Muscle of arm (tissue), 14 donors: ENCODE measurements at places on chromosomes 12 and 14. TPM values are rescaled to one million over a fixed set of nuclear protein-coding genes. Genes with fewer than 3 reads are reported as not detected.

Gene CDKN3
- not detected for polyA plus RNA-seq

DNA sequence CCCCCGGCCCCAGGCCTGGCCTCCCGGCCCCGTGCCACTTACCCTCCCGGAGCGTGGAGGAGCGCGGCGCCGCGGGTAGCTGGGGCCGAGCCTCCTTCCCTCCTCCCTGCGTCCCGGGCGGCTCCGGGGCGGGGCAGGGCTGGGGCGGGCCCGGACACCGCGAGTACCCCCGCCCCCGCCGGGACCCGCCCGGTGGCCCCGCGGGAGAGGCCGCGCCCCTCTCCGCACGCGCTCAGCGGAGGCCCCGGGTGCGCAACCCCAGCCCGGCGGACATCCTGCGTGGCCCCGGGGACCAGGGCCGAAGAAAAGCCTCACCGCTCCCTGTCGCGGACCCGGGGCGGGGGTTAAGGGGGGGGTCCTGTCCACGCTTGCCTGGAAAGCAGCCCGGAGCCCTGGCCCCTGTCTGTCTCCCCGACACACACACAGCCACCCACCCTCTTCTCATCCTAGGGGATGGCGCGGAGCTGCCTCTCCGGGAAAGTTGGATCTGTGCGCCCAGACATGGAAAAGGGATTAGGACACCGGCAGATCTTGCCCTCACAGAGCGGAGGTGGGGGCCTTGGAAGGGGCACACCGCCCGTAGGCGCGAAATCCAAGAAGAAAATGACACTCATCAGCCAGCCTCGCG, at the start of gene SYNE3:
TSS of gene SYNE3 (minus strand) at position 97 of the 628 bp plus-strand sequence. CDS start 40,829 bp downstream, outside the sequence.
- DNase-seq: no peak

Gene FAIM2
- polyA plus RNA-seq: 7.4 TPM

DNA sequence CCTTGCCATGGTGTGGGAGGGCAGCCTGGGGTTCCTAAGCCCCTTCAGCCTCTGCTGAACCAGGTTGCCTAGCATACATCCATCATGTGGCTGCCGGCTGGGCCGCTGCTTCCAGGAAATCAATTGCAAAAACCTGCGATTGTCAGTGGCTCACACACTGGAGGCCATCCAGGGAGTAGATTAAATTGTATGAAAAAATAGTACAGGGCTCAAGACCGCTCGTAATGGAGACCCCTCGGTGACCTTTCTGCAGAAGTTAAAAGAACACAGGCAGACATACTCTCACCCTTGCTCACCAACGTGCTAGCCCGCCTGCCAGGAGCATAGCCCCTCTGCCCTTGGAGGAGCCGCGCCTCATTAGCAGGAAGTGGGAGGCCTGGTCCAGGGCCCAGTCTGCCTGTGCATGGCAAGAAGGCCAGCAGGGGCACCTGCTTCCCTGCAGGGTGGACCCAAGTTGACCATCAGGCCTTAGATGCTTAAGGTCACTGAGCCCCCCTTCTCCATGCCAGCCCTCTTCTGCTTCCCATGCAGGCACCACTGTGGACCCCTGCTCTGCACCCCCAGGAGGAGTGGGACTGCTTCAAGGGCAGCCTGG, 31.4 kb upstream of the CIPC start:
- no peak for DNase-seq

Gene TAC3
- 0.57 TPM for polyA plus RNA-seq

Gene C12orf50
- not detected for polyA plus RNA-seq

Gene JDP2
- 35.1 TPM for polyA plus RNA-seq

DNA sequence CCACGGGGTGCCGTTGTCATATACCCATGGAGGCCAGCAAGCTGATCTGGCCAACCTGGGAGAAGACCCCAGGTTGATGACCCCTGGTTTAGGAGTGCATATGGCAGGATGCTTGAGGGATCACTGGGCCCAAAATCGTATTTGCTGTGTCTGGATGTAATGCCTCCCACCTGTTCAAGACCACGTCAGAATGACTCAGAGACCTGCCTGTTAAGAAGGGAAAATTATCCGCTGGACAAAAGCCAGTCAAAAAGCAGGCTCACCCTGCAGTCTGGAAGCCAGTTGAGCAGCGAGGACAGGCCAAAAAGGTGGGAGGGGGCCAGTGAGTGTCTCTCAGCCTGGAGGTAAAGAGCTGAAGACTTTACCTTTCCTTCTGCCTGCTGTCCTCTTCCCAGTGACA, 449.2 kb downstream of the DPF3 start:
- DNase-seq: no peak

GRCh38 chr12:113070117-113070906, 13.8 kb downstream of the DTX1 start:
- no peak for DNase-seq

DNA sequence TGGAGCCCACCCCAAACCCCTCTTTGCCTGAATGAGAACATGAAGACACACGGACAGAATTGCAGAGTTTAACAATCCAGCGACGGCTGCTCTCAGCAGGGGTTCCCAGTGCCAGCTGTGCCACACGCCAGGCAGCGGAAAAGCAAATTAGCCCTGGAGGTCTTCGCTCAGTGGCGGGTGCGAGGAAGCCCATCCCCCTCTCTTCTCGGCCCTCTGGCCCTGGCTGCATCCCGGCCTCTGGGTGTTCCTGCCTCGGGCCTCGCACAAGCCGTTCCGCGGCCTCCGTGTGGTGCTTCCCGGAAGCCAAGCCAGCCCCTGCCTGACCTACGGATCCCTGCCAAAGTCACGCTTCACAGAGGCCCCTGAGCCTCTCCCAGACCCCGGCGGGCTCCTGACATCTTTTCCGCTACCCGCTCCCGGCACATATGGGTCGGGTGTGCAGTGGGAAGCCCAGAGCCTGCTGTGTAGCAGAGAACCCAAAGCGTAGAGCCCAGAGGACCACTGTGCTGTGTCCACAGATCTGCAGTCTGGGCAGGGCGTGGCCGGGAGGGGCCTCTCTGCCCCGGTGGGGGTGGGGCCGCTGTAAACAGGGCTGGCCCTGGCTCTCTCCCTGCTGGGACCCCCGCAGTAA, 70.7 kb upstream of the GALNT9 start:
- DNase-seq: no peak

Gene PGF
- polyA plus RNA-seq: 21.1 TPM

GRCh38 chr12:104750061-104750460, 208.0 kb downstream of the SLC41A2 start:
- no peak for DNase-seq

Gene POLR3B
- 15.1 TPM for polyA plus RNA-seq

GRCh38 chr14:56224229-56224628, 106.0 kb downstream of the PELI2 start:
- DNase-seq: no peak

GRCh38 chr12:15173142-15173541, 48.1 kb downstream of the RERG start:
- DNase-seq: no peak

- peak; percentile 75 for DNase-seq
These were observed 12.9 kb upstream of the TUBA1A start for GRCh38 chr12:49201595-49202295.

GRCh38 chr12:123264642-123265041, 7.0 kb downstream of the CDK2AP1 start:
- no peak for DNase-seq

DNA sequence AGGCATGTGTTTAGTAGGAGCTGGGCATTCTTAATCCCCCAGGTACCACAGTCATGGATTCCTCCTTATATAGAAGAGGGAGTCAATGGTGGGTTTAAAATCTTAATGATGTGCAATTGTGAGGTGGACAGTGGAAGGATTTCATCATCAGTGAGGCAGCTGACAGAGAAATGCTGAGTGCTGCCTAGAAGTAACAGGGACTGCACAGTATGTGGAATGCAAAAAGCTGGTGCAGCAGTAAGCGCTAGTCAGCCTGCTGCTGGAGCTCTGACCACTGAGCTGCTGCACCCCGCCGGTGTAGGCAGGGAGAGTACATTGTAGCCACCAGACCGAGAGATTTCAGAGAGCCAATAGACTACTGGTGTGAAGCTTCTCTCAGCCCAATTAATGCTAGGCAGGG, 80.5 kb upstream of the DACT1 start:
- DNase-seq: no peak

GRCh38 chr14:58362798-58363412, 32.8 kb upstream of the TOMM20L start:
- DNase-seq: peak; percentile 5

DNA sequence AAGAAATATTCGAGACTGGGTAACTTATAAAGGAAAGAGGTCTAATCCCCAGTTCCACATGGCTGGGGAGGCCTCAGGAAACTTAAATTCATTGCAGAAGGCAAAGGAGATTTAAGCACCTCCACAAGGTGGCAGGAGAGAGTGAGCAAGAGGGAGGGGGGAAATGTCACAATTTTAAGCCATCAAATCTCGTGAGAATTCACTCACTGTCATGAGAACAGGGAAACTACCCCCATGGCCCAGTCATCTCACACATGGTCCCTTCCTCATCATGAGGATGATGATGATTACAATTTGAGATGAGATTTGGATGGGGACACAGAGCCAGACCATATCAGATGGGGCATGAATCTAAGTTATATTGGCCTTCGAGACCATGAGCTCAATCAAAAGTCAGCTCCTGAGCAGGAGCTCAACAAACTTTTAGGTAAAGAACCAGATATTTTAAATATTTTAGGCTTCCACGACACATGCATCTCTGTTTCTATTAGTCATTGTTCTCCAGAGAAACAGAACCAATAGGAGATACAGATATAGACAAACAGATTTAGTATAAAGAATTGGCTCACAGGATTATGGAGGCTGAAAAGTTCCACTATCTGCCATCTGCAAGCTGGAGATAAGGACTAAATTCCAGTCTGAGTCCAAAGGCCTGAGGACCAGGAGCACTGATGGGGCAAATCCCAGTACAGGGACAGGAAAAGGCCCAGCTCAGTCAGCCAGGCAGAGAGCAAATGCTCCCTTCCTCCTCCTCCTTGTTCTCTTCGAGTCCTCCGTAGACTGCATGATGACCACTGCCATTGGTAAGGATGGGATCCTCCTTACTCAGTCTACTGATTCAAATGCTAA, 24.9 kb downstream of the DGLUCY start:
- no peak for DNase-seq

GRCh38 chr14:64026600-64026999, 173.8 kb downstream of the SYNE2 start:
- no peak for DNase-seq

DNA sequence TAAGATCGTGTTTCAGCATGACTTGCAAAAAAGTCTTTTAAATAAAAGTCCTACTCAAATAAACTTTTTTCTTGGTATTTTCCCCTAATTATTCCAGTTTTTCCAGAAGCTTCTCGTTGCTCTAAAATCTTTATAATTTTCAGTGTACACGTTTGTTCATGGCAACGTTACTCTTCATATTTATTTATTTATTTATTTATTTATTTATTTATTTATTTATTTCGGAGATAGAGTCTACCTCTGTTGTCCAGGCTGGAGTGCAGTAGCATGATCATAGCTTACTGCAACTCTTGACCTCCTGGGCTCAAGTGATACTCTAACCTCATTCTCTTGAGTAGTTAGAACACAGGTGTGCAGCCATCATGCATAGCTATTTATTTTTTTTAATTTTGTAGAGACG, 438.3 kb upstream of the MDGA2 start:
- DNase-seq: no peak

Gene RHOJ
- polyA plus RNA-seq: 31.9 TPM

GRCh38 chr12:100793182-100793581, 1.4 kb upstream of the ANO4 start:
- no peak for DNase-seq

DNA sequence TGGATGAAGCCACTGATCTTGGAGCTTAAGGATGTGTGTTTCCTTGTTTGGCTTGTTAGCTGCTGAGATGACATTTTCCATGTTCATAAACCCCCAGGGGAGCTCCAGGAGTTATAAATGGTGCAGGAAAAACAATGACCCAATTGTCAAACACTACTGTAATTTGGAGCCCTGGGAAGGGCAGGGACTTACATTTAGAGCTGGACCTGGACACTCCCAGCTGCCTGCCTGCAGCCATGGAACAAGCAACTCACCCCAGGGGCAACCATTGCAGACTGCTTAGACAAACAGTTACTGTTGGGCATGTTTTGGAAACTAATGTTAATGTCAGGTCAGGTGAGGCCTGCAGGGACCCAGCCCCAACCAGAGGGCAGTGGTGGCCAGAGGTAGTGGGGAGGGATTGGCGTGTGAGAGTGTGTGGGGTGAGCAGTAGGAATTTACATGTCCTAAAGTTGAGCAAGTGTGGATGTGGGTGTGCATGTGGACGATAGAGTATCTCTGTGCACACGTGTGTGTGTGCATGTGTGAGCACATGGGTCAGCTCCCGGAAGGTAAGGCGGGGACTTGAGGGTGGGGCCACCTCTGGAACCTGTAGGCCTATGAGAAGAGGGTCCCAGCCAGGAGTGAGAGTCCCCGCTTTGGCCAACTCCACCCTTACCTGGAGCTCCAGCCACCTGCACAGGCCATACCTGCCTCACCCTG, 86.4 kb upstream of the NOS1 start:
- no peak for DNase-seq

Gene FGF6
- polyA plus RNA-seq: not detected

DNA sequence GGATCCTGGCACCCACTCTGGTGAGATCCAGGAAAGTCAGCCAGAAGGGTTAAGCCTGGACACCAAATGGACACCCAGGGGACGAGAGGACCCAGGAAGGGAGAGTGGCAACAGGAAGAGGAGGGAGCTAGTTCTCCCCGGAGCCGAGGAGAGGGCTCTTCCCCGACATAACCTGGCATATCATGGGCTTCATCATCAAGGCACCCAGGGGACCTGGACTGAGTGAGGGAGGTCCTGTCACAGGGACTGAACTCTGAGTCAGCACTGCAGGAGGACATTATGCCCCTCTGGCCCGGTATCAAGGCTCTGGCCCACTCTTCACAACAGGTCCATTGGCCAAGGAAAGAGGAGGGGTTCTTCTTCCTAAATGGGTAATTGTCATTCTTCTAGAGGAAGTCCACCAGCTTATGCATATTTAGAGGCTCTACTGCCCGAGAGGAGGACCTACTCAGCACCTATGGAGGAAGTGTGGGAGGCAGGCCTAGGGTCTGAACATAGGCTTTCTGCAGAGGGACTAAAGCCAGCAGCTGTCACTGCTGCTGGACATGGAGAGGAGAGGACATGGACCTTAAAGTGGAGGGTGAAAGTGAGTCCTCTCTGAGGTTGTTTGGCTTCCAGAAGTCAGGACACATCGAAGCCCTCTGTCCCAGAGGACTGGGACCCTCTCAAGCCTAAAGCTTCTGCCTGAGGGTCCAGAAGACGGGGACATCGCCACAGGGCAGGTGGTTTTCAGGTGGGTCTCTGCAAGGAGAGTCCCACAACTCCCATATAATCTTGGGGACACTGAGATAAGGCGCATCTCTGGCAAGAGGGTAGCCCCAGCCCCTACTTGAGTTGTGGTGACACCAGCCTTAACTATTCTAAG, 18.6 kb downstream of the ISCA2 start:
- DNase-seq: no peak

Gene STAC3
- polyA plus RNA-seq: 484 TPM

GRCh38 chr14:34785223-34786006, 71.0 kb upstream of the CFL2 start:
- DNase-seq: no peak

Gene C12orf54
- polyA plus RNA-seq: not detected

DNA sequence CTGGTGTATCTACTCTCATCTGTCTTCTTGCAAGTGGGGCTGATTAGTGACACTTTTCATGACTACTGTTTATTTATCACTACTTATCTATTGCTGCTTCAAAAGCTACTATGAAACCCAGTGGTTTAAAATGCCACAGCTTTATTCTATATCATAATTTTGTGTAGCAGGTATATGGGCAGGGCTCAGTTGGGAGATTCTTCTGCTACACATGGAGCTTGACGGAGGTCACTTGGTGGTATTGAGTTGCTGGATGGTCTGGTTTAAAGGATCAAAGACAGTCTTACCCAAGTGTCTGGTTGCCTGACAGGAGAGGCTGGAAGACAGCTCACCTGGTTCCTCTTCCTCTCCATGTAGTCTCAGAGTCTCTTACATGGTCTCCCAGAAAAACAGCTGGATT, 222.7 kb downstream of the TMEM132D start:
- DNase-seq: no peak

Gene KCNA5
- polyA plus RNA-seq: 2.8 TPM
